Central memory CD4-positive, alpha-beta T cell (primary cell): ENCODE measurements at places on chromosomes 16 and 17.

- no peak for DNase-seq
Observed at GRCh38 chr16:49876716-49877129, 20.8 kb upstream of the ZNF423 start.

GRCh38 chr16:73846007-73846330 lies 450.6 kb upstream of the PSMD7 start:
- DNase-seq = no peak

DNA sequence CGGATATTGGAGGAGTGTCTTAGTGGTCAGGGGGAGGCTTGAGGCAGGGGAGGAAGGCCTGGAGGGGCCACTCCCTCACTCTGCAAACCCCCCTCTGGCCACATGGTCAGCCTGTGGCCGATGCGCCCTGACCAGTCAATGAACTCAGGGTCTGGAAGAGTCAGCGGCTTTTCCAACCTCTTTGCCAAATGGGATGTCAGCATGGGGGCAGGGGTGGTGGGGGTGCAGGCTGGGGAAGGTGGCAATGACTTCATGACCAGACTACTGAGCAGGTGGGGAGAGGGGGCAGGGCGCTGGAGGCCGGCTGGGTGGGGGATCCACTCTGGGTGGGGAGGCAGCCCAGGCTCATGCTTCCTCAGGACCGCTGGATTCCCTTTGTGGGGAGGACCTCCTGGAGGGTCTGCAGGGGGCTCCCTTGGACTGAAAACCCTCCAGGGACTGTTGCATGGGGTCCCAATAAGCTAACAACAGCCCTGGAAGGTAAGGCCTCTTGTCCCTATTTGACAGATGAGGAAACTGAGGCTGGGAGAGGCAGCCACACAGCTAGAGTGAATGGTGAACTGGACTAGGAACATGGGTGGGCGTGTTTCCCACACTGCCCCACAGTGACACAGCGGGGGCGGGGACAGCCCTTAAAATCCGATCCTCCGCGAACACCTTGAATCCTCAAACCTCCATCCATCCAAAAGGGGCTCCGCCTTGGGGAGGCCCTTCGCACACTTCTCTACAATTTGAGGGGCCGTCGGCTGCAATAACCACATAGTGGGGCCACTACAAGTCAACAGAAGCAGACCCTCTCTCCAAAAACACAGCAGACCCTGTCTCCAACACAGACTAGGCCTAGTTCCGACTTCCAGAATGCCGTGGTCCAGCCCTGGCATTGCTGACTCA lies 81.0 kb upstream of the TOB1 start:
- DNase-seq = no peak

GRCh38 chr17:56985371-56986162 lies 7.6 kb downstream of the SCPEP1 start:
- DNase-seq = no peak

- no peak for DNase-seq
Observed at GRCh38 chr16:66052745-66053144, 313.7 kb upstream of the CDH5 start.

GRCh38 chr16:57409870-57410587 lies 5.5 kb downstream of the CCL17 start:
- DNase-seq = no peak
